ENCODE measurements at places on chromosomes 1 and 21.
A peak's percentile ranks its signal among the peaks of the same experiment; 100 is the strongest.

DNA sequence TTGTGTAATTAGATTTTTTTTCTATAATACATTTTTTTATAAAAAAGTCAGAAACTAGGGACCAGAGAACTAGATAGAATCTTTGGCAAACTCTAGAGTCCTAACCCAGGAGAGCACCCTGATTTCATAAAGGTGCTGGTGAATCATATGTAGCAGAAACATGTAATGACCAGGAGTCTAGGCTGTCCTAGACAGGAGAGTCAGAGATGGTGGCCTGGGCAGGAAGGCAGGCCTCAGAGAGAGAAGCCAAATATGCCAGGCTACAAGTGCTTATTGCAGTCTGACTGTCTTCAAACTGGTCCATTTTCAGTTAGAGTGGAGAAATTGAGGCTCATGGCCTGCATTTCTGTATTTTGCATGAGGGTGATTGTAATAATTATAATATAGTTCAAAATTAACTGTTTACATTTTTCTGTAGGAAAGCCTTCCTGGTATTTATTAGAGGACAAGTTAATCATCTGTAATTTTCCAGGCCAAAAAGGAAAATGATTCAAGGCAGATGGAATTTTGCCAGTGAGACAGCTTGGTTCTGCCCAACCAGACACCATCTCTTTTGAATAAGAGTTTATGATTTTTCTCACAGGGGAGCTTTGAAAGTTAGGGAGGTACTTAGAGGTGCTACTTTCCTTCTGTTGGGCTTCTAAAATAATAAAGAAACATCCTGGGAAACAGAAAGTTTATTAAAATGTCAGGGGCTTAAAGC is 129.8 kb downstream of the S1PR1 start:
- DNase-seq: no peak

GRCh38 chr1:212254853-212255363 is 30.3 kb upstream of the PPP2R5A start:
- no peak for DNase-seq

DNA sequence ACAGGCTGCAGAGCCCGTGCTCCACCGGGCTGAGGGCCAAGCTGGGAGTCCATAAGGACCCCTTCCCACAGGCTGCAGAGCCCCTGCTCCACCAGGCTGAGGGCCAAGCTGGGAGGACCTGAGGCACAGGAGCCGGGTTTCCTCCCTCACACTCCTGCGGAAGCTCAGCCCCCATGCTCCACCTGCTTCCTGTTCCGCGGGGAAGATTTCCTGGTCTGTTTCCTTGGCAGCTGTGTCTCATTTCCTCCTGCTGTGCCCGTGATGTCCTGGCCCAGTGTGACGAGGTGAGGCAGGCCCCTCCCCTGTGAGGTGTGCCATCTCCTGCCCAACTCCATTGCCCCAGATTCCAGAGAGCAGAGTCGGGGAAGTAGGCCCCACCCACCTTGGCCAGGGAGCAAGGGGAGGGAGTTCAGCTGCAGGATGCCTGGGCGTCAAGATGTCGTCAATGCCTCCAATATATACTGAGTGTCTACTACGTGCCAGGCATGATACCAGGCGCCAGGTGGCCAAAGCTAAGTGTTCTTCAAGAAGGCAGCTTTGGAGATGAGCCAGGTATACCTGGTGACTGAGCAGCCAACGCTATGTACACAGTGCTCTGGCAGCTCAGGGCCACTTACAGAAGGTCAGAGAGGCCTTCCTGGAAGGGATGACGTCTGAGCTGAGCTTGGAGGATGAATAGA is 58.8 kb downstream of the NAV1 start:
- no peak for DNase-seq

GRCh38 chr1:244436336-244437085 is 15.2 kb downstream of the ADSS2 start:
- no peak for DNase-seq

GRCh38 chr1:154968731-154969130 is 1.8 kb downstream of the SHC1 start:
- no peak for DNase-seq

DNA sequence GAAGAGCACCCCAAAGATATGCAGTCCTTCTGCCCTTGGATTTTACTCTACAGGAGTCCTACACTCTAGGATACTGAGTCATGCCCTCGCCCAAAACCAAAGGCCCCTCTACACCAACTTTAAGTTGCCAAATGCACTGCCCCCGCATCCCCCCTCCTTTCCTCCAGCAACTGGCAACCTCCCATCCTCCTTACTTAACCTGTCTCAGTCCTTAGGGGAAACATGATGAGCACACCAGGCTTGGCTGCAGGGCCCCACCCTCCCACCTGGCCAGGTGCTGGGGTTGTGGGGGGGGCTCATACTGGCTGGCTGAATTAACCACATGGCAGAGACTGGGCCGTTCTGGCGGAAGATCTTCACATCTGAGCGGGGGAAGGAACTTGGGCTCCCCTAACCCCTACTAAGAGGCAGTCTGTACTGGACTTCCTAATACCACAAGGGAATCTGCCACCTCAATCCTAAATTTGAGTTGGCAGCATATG is 1.2 kb downstream of the HDGF start:
- peak; percentile 28 for DNase-seq

- no peak for DNase-seq
Measured at GRCh38 chr1:226711976-226712741, 26.9 kb downstream of the ITPKB start.

DNA sequence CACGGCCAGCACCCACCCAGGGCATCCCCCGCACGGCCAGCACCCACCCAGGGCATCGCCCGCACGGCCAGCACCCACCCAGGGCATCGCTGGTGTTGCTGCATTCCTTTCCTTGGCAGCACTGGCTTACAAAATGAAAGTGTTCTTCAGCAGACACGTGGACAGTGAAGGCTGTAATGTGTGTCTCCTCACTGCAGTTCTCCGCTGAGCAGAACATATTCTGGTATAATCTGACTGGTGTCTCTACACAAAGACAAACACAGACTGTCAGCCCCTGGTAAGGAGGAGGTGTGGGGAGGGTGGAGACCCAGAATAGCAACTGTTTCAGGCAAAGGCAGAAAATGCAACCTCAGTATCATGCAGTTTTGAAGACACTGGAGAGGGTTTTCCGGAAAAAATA is 7.3 kb downstream of the LYPD8 start:
- DNase-seq: no peak

- no peak for DNase-seq
Measured at GRCh38 chr1:233328142-233328921, 808 bp downstream of the MAP3K21 start.

- no peak for DNase-seq
Measured at GRCh38 chr1:228149406-228150119, at the start of gene GJC2. TSS of gene GJC2 (plus strand) at chr1:228149930. CDS start at chr1:228157759, 7,829 bp downstream.

DNA sequence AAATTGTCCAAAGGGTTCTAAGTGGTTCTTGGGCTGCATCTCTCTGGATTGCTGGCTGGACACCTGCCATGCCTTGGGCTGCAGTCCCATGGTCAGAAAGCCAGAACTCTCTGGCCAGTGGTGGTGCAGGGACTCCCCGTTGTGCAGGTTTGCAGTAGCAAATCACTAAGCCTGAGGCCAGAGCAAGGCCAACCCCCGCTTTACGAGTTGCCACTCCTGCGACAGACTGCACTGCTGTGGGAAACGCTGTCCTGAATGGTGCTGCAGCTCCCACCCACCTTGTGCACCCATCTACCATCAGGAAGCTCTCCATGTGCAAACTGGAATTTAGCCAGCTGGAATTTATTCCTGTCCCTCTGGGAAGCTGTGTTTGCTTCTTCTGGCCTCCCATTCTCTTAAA is 45.7 kb downstream of the LHX4 start:
- peak; percentile 43 for DNase-seq

- no peak for DNase-seq
Measured at GRCh38 chr1:209854196-209854595, 26.4 kb downstream of the UTP25 start.

DNA sequence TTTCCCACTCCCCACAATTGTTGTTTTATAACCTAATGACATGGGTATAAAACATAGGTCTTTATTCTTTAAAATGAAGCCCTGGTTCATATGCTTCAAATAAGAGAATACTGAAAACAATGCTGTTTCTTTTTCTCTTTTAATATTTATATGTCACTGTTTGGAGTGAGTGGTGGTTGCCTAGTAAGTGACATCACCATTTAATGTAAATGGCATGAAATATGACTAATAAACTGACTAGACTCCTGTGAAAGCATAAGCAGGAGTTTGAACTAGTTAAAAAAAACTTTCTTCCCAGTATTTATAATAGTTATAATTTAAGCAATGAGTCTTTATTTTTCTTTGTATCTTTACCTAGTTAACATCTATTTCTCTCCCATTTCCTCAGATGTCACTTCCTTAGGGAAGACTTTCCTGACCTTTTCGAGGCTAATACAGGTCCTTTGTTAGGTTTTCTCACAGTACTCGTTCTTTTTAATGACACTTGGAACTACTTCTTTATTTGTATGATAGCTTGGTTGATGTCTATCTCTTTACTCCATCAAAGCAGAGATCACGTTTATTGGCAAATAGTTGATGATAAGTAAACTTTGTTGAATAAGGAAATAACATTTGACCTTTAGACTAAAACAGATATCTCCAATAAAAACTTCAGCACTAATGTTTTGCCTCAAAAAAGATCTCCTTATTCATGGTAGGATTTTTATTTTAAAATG is 105.4 kb upstream of the PDC start:
- no peak for DNase-seq

- no peak for DNase-seq
Measured at GRCh38 chr1:83959824-83960498, 39.0 kb downstream of the TTLL7 start.

GRCh38 chr1:60864722-60865121 is 217.6 kb upstream of the NFIA start:
- no peak for DNase-seq

DNA sequence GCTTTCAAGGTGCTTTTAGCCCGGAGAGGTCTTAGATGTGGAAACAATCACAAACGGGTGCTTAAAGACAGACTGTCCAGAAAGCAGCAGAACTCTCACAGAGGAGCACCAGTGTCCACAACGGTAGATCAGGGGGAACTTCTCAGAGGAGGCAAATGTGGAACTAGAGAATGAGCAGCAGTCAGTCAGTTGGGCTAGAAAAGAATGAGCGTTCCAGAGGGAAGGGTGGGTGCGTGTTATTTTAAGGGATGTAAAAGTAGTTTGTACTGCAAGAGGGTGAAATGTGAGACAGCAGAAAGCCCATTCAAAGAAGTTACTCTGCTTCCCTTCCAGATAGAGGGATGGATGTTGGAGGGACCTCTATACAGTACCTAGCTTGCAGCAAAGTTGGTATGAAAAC is 30.9 kb downstream of the RGS5 start:
- no peak for DNase-seq

DNA sequence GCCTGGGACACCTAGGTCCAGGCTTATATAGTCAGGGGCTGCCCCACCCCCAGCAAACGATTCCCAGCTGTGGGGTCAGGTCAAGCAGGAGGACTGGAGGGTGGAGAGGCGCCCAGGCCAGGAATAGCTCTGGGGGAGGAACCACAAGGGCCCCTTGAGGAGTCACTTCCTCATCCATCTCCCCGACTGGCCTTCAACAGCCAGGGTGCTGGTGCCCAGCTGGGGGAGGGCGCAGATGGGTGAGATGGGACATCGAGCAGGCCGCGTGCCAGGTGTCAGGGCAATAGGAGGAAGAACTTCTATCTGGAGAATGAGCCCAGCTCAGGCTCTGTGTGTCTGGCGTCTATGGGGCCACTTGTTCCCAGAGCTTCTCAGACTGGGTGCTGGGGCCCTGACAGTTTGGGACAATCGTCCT is 208 bp upstream of the MYBPH start:
- DNase-seq: no peak

- no peak for DNase-seq
Measured at GRCh38 chr1:108877348-108878159, 769 bp downstream of the GPSM2 start.

DNA sequence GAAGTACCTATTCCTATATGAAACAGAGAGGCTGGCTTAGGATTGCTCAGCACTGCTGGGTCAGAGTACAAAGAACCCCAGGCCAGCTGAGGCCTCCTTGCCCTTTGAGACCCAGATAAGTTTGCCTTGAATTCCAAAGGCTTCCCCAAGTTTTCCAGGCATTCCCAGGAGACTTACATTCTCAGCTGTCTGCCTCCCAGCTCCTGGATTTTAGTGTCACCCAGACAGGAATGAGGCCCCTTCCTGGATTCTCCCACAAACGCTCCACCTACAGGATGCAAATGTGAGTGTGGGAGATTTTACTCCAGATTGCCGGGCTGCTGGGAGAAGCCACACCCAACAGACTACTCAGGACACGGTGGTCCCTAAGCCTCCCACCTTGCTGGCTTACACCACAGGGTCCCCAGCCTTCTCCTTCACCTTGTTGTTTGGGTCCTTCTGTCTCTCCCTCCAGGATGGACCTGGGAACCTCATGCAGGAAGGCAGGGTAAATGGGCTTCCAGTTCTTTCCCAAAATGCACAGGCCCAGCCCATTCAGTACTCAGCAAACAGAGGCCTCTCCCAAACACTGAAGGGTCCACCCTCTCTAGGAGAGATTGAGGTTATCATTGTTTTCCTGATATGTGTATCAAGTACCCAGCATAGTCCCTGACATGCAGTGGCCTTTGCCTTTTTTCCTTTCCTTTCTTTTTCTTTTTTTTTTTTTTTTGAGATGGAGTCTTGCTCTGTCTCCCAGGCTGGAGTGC is 10.6 kb downstream of the RHBG start:
- no peak for DNase-seq

DNA sequence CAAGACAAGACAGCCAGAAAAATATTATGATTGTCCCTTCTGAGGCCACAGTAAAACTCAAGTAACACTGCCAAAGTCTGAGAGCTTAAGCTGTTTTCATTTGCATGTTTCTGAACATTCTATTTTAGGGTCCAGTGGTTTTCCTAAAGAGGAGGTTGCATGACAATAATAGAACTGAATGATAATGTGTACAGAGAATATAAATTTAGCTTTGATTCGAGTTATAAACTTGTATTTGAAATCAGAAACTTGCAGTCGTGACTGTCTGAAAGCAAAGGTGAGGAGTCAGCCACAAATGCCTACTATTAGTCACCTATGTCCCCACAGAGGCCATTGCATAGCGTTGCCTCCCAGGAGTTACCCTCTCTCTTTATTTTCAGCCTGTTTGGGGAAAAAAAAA is 363.1 kb upstream of the ADGRL2 start:
- DNase-seq: no peak

- DNase-seq: peak; percentile 89
Measured at GRCh38 chr1:154419620-154420571, 14.8 kb downstream of the IL6R start.

- no peak for DNase-seq
Measured at GRCh38 chr1:210489491-210489890, 160.8 kb downstream of the HHAT start.

DNA sequence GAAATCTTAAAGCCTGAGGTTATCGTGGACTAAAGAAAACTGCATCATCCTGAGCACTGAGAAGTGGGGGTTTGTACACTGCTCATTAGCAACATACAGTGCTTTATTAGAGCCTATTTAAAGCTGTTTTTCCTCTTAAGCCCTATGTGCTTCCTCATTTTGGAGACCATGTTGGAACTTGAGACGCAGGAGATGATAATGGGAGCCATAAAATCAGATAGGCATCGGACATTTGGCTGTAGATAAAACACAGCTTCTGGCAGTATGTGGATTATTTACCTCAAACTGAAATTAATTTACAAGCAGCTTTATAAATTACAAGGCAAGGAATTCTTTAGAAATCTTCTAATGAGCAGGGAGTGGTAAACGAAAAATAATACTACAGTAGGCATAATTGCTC is 147.7 kb upstream of the IVNS1ABP start:
- DNase-seq: no peak
